ENCODE measurements at places on chromosomes 6 and 20.

GRCh38 chr6:113011801-113012200 is 664.7 kb downstream of the RFPL4B start:
- DNase-seq: no peak

GRCh38 chr6:111087871-111088667 is 766 bp downstream of the SLC16A10 start:
- peak; percentile 47 for DNase-seq

GRCh38 chr6:2134554-2134953 is 110.9 kb downstream of the GMDS start:
- DNase-seq: no peak

- DNase-seq: no peak
These were observed 231.8 kb upstream of the GMDS start for GRCh38 chr6:2477250-2477649.

- DNase-seq: no peak
These were observed 152.7 kb downstream of the MACROD2 start for GRCh38 chr20:14148042-14148441.
